H54 (cell line): ENCODE measurements at places on chromosomes 1 and 21.

DNA sequence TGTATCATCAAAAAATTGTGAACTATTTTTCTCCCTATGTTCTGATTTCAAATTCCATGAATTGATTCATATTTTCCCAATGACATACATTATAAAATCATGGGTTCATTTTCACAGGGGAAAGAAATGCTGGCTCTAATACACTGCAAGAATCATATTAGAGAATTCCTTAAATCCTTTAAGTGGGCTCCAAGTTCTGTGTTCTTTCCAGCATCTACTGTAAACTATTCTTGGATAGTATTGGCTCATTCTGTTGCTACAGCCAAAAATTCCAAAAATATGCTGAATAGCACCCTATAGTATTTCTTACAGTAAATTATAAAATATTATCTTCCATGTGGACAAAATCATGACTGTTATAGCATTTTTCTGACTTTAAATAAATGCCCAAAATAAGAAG is 19.0 kb upstream of the C1orf105 start:
- no peak for DNase-seq

GRCh38 chr21:34109075-34109474 is 35.7 kb downstream of the MRPS6 start:
- no peak for DNase-seq

GRCh38 chr1:1069711-1070676 is 4.1 kb downstream of the RNF223 start:
- no peak for DNase-seq

- no peak for DNase-seq
Measured at GRCh38 chr21:24935991-24936390, 671.3 kb downstream of the MRPL39 start.

DNA sequence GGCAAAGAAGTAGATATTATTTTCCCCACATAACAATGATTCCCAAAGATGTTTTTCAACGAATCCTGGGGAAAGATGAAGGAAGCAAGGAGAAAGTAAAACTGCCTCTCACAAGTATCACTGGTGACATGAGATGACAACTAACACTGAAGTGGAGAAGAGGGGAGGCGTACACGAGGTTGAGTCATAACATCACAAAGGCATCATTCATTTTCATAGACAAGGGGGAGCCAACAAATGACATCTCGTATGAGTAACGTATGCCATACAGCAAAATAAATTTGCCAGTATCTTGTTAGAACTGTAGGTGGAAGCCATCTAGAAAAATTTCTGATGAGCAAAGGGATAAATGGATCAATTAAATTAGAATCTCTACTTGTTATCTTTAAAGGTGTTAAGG is 56.6 kb downstream of the ATP1B1 start:
- DNase-seq, result peak; percentile 15

- no peak for DNase-seq
Measured at GRCh38 chr1:31640964-31641363, 3.7 kb downstream of the PEF1 start.

- peak; percentile 40 for DNase-seq
Measured at GRCh38 chr1:204426035-204426436, 14.4 kb upstream of the PPP1R15B start.

DNA sequence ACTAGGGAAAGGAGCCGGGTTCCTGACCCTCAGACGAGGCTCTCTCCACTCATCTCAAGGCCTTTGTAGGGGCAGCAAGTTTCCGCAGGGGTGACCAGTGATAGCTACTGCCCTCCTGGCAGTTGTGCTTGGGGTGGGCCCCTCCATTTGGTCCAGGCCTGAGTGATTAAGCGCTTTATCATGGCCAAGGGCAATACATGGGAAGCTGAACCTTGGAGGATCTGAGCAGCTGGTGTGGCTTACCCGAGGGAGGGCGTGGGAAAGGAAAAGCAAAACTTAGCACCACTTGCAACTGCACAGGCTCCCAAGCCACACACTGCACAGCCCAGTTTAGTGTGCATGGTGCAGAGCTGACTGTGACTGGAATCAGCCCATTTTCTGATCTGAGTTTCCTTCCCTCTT is 47.8 kb downstream of the GADD45A start:
- DNase-seq, result no peak

DNA sequence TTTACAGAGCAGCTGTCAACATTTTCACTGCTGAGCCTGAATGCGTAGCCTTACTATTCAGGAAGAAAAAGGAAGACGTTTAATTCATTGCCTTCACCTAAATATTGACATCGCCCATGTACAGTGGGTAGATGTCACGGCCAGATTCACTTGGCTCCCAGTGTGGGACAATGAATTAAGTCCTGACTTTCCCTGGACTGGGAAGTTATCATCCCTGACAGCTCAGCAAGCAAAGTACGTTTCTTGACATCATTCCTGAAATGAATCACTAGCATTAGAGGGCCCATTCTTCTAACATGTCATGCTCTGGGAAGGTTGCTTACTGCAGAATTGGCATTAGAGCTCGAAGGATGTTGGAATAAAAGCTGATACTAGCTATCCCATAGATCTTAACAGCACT is 37.8 kb downstream of the LRRC53 start:
- DNase-seq, result no peak

GRCh38 chr1:54018635-54019034 is 649 bp upstream of the LDLRAD1 start:
- DNase-seq, result no peak

GRCh38 chr1:67791686-67792085 is 41.6 kb downstream of the GNG12 start:
- DNase-seq, result peak; percentile 49

DNA sequence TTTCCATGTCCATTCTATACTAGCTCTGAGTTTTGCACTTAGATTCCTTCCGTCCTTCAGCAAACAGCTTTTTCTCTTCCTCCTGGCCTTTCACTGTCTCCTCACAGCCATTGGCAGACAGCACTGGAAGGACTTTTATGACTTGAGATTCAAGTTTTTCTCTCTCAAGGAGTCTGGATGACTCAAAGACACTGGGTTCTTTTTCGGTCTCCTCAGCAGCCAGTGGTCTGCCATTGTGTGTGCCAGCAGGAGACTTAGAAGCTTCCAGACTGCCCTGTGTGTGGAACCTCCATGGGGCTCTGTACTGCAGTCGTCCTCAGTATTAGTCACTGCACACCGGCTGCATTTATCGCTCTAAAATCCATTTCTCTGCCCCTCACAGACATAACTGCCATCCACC is 30.5 kb downstream of the NTNG1 start:
- DNase-seq, result no peak

GRCh38 chr1:197200272-197200899 is 53.9 kb upstream of the ASPM start:
- no peak for DNase-seq

DNA sequence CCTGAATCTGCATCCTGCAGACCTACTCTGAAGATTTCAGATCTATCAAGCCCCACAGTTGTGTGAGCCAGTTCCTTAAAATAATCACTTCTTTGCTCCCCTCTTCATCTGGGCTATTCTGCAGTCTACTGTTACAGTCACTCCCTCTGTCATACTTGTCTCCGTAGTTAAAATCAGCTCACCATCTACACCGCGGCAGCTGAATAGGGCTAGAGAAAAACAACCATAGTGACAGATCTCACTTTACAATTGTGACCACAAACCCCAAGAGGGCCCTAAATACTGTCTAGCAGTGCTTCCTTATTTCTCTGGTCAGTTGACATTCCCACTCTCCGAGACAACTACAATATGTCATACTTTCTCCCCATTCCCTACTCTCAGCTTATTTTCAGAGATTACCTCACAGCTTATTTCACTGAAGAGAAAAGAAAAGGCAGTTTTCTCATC is 12.9 kb downstream of the DESI2 start:
- DNase-seq, result no peak

GRCh38 chr1:116435806-116436610 is 63.0 kb downstream of the ATP1A1 start:
- no peak for DNase-seq

GRCh38 chr1:147625362-147625995 is 44.8 kb downstream of the ACP6 start:
- DNase-seq, result no peak

GRCh38 chr1:218380125-218380977 is 35.2 kb downstream of the TGFB2 start:
- peak; percentile 27 for DNase-seq

GRCh38 chr1:229240532-229240931 is 30.4 kb upstream of the RAB4A start:
- DNase-seq, result no peak

- DNase-seq, result peak; percentile 51
Measured at GRCh38 chr1:94863919-94864318, 43.8 kb downstream of the SLC44A3 start.

DNA sequence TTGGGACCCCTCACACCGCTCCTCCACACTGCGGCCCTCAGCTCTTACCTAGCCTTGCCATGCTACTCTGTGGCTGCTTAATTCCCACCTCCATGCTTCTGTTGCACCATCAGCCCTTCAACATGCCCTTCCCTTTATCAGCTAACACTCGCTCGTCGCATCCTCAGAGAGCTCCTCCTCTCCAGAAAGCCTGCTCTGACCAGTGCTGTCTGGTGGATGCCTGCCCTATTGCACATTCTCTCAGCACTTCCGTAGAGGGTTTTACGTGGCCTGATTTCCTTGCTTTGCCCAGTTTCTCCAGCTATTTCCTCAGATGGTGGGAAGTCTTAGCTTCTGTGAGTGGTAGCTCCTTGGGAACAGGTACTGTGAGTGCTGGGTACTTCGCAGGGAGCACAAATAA is 10.3 kb upstream of the LAD1 start:
- no peak for DNase-seq

DNA sequence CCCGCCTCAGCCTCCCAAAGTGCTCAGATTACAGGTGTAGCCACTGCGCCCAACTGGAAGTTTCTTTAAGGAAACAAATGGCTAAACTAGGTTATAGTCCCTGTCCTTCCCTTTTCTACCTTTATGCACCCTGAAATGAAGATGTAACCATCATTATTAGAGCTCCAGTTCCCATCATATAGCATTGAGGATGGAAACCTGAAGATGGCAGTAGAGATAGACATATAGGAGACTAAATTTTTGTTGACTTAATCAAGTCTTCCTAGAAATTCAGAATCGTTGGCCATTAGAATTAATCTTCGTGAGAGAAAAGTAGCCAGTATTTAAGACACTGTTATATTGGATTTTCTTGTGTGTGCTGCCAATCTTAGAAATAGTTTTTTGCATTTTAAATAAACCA is 1016.3 kb upstream of the NCAM2 start:
- DNase-seq, result no peak

GRCh38 chr1:152924191-152924590 is 15.8 kb downstream of the IVL start:
- DNase-seq, result no peak

GRCh38 chr1:78045926-78046778 is at the start of gene GIPC2:
TSS of gene GIPC2 (plus strand) at chr1:78045966. CDS start at chr1:78046095, 129 bp downstream.
- DNase-seq, result no peak

- DNase-seq, result no peak
Measured at GRCh38 chr1:204142032-204142974, 9.5 kb downstream of the ETNK2 start.

GRCh38 chr1:10347109-10347508 is 51.8 kb upstream of the PGD start:
- DNase-seq, result no peak

DNA sequence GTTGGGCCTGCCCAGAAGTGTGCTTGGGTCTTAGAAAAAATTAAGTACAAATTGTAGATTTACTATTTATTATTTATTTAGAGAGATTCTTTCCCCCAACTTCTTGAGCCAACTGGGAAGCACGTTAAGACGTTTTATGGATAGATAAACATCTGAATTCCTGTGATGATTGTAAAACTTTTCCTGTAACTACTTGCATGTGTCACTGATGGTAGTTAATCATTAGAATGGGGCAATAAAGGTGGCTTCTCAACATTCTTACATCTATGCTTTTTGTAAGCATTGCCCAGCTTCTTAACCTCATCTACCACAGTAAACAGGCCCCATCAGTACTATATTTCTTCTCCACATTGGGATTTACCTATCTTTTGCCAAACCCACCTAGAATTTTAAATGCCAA is 559.8 kb downstream of the LMO4 start:
- no peak for DNase-seq

DNA sequence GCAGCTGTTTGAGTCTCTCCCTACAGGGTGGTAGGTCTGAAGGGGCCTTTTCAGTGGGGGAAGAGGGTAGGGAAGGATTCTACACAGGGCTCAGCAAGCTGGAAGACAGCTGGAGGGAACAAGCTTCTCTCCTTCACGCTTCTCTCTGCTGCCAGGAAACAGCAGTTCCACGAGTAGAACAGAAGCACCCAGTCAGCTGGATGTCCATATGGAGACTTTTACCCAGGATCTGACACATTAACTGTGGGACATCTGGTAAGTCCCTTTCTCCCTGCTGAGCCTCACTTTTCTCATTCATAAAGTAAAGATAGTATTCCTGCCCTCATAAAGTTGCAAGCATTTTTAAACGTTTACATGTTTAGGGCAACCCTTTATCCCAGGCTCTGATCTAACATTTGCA is 280.3 kb downstream of the OMA1 start:
- DNase-seq, result no peak

DNA sequence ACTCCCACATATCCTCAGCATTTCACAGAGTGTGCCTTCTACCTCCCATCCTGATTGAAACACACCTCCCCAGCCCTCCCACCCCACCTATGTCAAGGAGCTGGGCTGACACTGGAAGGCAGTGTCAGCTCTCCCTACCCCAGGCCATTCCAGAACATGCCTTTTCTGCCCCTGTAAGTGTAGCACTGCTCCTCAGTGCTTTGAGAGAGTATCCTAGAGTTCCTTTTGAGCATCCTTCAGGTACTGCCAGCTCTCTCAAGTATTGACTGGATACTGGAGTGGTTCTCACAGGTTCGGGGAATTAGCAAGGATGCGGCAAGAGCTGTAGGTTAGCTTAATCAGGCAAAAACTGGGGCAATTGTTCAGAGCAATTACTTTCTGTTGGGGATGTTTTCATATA is 21.8 kb downstream of the C1orf116 start:
- no peak for DNase-seq

- DNase-seq, result no peak
Measured at GRCh38 chr1:82386365-82387011, 585.8 kb downstream of the ADGRL2 start.

- no peak for DNase-seq
Measured at GRCh38 chr1:20413136-20413775, 72.8 kb downstream of the CAMK2N1 start.

GRCh38 chr1:91770667-91771268 is 115.2 kb downstream of the TGFBR3 start:
- DNase-seq, result no peak

DNA sequence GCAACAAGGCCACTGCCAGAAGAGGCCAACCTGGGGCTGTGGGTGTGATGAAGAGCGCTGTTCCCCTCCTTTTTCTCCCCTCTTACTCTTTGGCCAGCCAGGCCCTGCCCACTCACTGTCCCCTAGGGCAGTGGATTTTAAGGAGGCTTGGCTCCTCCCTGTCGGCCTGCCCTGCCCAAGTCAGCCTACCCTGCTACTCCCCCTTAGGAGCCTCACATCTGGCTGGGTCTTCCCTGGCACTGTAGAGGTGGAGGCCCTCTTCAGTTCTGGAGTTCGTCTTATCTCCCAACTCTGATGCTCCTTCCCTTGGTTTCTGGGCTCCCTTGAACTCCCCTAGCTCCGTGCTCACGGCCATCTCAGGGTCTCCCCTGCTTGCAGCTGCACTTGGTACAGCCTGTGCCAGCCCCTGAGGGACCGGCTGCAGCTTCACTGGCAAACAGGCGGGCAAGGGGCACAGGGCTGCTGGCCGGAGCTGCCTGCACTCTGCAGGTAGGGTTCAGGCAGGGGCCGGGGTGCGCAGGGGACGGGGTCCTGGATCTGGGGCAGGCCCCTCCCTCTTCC is 4.0 kb downstream of the AMPD2 start:
- DNase-seq, result no peak
